ENCODE measurements at places on chromosomes 6 and 20. TPM values are rescaled to one million over a fixed set of nuclear protein-coding genes. Genes with fewer than 3 reads are reported as not detected.

Gene TDRD6
- 0.98 TPM for total RNA-seq

Gene TUBB2B
- 47.6 TPM for total RNA-seq

Gene NR2E1
- total RNA-seq, result not detected

Gene TSHZ2
- 33.7 TPM for total RNA-seq

Gene NKX2-4
- not detected for total RNA-seq

Gene BHLHE23
- not detected for total RNA-seq
